ENCODE measurements at places on chromosomes 12 and 14.

DNA sequence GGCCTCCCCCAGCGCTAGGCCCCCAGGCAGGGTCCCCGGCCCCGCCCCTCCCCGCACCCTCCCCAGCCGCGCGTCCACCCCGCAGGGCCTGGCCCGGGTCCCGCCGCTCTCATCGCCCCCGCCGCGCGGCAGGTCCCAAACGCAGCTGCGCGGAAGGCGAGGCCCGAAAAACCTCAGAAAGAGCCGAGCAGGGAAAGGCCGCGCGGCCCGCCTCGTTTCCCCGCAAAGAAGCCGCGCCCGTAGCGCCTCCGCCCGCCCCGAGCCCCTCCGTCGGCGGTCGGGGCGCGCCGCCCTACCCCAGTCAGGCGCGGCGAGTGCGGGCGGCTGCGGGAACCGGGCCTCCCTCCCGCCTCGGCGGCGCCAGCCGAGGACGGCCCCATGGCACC is 324 bp downstream of the POLE start:
- DNase-seq: no peak

- no peak for DNase-seq
Measured at GRCh38 chr14:74457565-74457895, 31.5 kb upstream of the SYNDIG1L start.

GRCh38 chr12:125221602-125222001 is 156.4 kb downstream of the AACS start:
- DNase-seq: no peak

GRCh38 chr12:110349514-110350151 is 53.9 kb downstream of the ANAPC7 start:
- no peak for DNase-seq

- DNase-seq: no peak
Measured at GRCh38 chr12:49609059-49609874, 3.8 kb upstream of the FAM186B start.

GRCh38 chr14:50657753-50658152 is 10.4 kb downstream of the SAV1 start:
- no peak for DNase-seq

DNA sequence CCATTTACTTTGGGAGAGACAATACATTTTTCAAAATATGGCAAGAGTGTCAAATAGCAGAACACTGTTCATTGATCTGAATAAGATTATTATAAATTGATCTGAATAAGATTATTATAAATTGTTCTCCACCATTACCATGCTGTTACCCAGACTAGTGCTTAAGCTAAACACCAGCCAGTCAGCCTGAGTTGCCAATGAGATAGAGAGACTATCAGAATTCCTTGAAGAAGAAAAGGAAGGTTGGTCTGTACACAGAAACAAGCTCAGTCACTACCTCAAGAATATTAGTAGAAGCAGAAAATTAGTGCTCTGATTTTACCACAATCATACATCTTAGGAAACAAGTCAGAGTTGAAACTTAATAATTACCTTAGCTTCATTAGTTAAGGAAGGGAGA is 469.8 kb downstream of the FOXG1 start:
- DNase-seq: peak; percentile 65
